ENCODE measurements at places on chromosomes 16 and 17.
A peak's percentile ranks its signal among the peaks of the same experiment; 100 is the strongest.

- DNase-seq: no peak
Observed at GRCh38 chr16:2848933-2849725, 8.8 kb downstream of the PRSS22 start.

DNA sequence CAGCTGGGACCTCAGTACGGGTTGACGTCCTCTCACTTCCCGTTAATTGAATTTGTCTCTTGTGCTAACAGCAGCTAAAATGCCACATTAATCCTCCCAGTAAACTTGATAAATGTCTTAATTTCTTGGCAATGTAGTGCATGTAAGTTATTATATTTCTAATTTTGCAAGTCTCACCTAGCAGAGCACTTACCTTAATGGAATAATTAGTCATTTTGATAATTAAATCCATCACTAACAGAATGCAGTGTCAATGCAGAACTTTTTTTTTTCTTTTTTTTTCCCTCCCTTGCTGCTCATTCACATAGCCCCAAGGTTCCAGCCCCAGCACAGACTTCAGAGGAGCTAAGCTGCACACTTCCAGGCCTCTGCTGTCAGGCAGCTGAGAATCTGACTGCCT, 376.5 kb downstream of the RBFOX1 start:
- DNase-seq: no peak

DNA sequence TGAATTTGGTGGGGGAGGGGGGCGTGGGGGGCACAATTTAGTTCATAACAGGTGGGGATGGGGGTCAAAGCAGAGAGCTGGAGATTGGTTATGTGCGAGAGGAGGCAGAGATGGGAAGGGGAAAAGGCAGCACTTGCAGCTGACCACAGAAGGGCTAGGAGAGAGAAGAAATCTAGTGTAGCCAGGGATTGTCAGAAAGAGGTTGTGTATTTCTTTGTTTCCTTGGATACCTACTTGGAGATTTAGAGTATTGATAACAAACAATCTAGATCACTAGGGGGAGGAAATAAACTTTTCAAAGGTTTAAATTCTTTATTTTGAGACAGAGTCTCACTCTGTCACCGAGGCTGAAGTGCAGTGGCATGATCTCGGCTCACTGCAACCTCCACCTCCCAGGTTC, 47.1 kb upstream of the YPEL2 start:
- no peak for DNase-seq

GRCh38 chr16:80462917-80463316, 77.9 kb upstream of the DYNLRB2 start:
- DNase-seq: no peak

GRCh38 chr16:19644877-19645276, 73.2 kb downstream of the KNOP1 start:
- no peak for DNase-seq

GRCh38 chr17:65811043-65811442, 249.6 kb upstream of the AXIN2 start:
- no peak for DNase-seq

DNA sequence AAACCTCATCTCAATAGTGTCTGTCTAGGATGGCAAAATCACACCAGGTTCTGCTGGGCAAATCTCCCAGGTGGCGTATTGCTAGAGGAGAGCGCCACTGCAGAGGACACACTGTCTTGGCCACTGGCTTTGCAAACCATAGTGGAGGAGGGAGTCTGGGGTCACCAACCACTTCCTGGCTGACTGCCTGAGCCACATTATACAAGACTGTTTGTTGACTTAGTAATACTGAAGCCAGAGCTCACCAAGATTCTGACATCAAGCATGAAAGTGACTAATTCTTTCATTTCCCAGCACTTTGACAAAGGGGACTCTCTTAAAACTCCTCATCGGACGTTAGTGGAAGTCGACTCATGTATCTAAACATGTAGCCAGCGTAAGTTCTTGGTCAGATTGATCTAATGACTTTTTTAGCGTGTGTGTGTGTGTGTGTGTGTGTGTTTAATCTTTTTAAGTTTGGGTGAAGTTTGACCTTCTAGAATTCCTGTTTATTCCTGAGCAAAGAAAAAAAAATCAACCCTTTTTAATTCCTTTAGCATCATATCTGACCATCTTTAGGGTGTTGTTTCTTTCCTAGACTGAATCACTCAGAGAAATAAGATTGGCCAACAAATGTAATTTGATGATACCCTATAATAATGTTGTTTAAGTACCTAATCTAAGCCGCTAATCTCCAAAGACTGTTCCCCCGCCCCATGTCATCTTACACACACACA, 13.7 kb downstream of the PITPNC1 start:
- peak; percentile 97 for DNase-seq

- DNase-seq: peak; percentile 82
Observed at GRCh38 chr16:57648581-57649442, 19.3 kb upstream of the ADGRG3 start.

DNA sequence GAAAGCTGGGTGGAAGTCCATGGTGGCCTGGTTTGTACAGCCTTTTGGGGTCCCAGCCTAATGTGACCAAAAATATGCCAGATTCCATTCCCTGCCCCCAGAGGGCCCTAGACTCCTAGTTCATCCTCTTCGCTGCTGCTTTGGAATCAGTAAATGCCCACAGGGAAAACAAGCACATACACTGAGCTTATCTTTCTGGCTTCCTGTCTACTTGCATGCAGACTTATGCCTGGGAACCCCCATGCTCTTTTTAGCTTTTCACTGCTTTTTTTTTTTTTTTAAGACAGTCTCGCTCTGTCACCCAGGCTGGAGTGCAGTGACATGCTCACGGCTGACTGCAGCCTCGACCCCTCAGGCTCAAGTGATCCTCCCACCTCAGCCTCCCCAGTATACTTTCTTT, 6.2 kb upstream of the CD300LG start:
- peak; percentile 20 for DNase-seq

DNA sequence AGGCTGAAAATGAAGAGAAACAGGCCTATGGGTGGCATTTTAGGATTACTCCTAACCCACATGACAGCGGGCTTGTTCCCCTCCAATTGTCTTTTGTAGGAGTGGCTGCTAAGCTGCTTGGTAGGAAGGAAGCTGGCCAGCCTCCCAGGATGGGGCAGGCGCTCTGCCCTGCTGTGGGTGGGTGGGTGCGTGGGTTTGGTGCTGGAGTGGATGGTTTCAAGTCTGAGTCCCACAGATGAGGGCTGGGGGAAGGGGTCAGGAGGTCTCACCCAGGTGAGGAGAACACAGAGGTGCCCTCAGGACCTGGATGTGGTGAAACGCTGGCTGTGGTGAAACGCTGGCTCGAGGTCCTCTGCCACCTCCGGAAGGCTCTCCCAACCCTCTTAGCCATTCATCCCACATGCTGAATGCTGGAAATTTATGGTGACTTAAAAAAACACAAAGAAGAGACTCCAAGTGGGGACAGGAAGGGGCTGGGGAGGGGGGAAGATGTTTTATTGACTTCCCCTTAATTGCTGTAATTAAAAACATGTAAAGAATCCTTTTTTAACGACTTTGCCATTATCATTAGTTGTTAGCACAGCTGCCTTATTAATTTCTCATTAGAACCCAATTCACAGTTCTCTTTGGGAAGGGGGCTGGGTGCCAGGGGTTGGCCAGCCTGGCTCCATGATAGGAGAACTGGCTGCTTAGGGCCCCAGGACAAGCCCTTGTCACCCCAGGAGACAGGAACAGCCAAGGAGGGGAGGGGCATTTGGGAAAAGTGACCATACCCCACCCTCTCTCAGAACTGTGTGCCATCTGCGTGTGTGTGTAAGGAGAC, 153.5 kb upstream of the CDC42EP4 start:
- DNase-seq: no peak

DNA sequence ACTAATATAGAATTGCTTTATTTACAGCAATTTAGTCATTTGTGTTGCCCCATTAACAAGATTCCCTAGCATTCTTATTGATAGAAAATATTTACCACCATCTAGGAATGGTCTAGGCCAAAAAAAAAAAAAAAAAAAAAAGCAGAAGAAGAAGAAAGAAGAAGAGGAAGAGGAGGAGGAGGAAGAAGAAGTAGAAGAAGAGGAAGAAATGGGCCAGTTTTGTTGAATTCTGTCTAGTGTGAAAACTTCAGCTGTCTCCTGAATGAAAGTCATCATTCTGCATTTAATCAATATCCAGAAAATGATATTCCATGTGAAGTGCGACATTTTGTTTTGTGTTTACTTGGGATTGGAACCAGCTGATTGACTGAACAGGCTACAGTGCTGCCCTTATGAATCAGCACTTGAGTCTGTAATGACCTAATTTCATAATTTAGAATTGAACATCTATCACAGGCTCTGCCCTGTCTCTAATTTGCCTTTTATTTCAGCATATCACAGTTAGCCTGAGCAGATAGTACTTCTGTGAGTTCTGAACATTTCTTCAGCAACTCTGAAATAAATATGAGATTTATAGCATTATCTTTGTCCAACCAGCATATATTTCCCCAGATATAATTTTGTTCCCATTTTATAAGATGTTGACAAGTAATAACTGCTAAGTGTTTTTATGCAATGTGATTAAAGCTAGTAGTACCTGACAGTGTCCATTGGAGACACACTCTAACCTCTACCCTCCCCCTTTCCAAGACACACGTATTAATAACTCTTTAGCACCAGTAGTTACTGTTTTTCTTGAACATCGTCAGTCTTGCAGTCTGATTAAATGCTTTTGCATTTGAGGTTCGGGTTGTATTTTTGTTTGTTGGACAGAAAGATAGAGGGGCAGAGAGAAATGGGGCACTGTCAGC, 5.9 kb downstream of the ANKFN1 start:
- no peak for DNase-seq

DNA sequence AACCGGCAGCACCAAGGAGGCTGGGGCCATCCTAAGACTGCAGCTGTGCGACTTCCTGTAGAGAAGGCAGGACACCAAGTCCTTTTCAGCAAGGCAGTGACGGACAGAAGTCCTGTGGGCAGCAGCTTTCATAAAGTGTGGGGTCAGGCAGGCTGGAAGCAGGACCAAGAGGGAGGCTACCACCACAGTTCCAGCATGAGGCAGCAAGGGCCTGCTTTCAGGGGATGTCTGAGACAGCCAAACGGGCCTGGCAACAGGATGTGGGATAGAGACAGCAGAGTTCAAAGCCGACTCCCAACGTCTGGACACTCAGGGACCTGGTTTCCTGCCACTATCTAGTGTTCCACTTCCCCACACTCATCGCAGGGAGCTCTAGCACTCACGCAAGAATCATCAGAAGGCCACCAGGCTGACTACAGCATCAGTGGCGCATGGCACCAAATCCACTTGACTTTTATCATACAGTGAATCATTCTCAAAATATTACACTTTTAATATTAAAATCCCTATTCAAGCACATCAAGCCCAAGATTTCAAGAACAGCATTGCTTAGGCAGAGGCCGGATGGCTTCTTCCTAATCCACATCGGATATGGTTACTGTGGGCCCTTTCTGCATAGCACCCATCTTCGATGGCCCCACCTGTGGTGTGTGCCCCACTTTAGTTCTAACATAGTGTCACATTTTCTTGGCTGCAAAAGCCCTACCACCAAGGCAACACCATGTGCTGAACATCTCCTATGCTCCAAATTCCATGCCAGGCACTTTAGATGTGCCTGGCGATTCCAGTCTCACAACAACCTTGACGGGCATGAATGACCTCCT, 5.2 kb downstream of the USP7 start:
- peak; percentile 45 for DNase-seq

DNA sequence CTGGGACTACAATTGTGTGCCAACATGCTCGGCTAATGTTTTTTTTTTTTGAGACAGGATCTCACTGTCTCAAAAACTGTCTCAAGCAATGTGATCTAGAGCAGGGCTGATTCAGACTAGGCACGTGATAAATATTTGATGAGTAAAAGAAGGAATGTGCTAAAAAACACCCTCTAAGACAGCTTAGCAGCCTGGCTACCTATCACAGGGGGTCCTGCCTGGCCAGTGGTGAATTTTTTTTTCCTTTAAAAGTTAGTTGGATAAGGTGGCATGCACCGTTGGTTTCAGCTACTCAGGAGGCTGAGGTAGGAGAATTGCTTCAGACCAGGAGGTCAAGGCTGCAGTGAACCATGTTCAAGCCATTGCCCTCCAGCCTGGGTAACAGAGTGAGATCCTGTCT, 14.8 kb upstream of the GPATCH8 start:
- peak; percentile 86 for DNase-seq

- DNase-seq: no peak
Observed at GRCh38 chr16:24717411-24717810, 12.0 kb upstream of the TNRC6A start.

DNA sequence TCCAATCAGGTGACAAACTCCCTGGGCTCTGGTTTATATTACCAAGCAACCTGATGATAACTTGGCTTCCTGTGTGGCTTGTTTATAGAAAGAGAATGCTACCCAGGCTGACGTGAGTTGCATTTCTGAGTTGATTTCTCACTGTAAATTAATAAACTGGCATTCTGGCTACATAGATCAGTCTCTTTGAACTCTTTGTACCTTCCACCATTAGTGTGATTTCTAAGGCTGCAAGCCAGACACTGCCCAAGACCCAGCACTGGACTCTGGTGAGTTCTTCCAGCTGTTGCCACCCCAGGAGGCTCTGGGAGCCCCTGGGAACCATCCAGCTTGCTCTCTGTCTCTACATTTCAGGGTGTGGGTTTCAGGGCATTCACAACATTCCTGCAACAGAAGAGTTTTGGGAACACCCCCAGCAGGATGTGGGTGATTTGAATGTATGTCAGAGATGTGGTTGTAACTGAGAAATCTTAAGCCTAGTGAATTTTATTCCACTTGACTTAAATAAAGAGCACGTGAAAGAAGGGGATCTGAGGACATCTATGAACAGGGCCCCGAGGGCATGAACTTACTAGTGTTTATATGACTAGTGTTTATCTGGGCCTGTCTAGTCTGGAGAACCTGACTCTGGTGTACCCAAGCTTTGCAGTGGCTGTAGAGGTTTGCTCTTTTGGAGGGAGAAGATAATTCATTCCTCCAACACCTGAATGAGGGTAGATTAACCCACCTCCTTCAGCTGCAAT, 30.3 kb upstream of the LRRC37A start:
- peak; percentile 93 for DNase-seq

DNA sequence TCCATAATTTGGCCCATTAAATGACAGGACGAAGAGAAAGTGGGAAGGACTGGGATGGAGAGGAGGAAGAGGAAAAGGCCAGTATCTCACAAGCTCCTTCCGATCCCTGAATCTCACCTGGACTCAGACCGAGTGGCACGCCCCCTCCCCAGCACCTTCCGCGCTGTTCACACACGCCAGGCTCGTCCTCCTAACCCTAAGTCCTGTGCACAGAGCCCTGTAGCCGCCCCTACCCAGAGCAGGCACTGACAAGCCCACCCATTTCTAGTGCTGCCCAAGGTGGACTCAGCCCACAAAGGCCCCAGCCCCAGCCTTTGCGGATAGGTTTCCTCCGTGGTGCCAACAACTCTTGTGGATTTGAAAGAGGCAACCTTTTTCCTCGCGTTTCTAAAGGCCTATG, 9.2 kb downstream of the HS3ST3B1 start:
- DNase-seq: no peak

GRCh38 chr17:34177642-34178041, 77.4 kb upstream of the CCL2 start:
- DNase-seq: peak; percentile 26

GRCh38 chr16:20167323-20167722, 93.6 kb upstream of the GPR139 start:
- no peak for DNase-seq

DNA sequence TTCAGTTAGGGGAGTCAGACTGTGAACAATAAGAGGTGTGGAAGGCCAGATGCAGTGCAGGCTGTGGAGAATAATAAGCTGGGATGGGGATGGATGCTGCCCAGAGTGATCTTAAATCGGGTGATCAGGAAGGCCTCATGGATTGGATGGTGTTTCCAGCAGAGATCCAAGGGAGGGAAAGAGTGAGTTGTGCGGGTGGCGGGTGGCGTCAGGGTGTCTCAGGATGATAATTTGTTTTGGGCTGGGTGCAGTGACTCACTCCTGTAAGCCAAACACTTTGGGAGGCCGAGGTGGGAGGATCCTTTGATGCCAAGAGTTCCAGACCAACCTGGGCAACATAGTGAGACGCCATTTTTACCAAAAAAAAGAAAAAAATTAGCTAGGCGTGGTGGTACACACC, 7.9 kb downstream of the CLUAP1 start:
- no peak for DNase-seq

Data from kidney tubule cell (primary cell).